Fibroblast of lung (primary cell): ENCODE measurements at places on chromosomes 2 and 18.

GRCh38 chr2:40592218-40592617 is 140.3 kb upstream of the SLC8A1 start:
- DNase-seq, result no peak

GRCh38 chr2:168643979-168644378 is 158.5 kb upstream of the NOSTRIN start:
- DNase-seq, result peak; percentile 65

- no peak for DNase-seq
Observed at GRCh38 chr2:130354139-130354428, 1.8 kb upstream of the PTPN18 start.

GRCh38 chr2:96506016-96506906 is 1.1 kb upstream of the NEURL3 start:
- no peak for DNase-seq

DNA sequence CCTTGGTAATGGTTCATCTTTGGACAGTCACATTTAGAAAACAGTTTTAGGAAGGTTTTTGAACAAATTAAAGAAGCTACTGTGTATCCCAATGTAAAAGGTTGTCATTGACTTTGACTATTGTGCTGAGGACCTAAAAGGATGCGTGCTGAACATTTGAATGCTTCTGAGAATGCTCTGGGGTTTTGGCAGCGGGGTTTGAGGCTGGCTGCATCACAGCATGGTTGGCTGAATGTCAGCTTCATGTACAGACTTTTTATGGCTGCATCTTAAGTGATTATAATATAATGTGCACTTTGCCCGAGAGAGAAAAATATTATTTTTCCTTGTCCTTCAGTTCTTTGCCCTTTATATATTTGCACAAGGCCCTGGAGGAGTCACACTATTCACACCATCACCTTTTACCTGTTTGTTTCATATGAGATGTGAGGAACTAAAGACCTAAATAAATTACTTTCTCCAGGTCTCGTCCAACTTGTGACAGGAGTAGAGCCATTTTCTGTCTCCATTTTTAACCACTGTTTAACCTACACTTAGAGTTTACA is 125.9 kb downstream of the CCDC85A start:
- no peak for DNase-seq

GRCh38 chr18:59085797-59086196 is 53.9 kb upstream of the SEC11C start:
- DNase-seq, result peak; percentile 79

GRCh38 chr2:217886720-217887309 is 116.0 kb downstream of the TNS1 start:
- peak; percentile 64 for DNase-seq
